T1000 (cell line): ENCODE measurements at places on chromosomes 7 and 10.

DNA sequence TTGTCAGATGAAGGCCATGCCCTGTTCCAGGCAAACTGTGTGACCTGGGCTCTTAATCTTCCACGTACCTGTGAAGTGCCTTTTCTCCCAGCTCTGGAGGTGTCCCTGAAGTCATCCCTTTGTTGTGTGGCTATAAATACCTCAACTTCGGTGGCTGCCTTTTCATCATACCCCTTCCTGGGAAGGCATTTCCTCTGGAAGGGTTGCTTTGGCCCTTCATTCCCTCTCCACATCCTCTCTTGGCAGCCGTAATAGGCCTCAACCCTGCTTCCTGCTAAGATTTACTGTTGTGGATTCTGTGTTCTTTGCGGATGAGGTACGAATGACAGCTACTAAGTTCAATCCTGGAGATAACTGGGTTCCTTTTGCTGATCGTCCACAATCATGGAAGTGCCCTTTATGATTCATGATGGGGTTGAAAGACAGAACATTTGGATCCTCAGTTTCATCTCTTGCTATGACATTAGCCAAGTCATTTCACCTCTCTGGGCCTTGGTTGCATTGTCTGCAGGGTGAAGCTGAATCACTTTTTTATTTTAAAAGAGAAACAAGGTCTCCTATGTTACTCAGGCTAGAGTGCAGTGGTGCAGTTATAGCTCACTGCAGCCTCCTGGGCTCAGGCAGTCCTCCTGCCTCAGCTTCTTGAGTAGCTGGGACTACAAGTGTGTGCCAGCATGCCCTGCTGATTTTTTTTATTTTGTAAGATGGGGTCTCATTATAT lies 23.6 kb downstream of the FKBP6 start:
- DNase-seq: no peak

DNA sequence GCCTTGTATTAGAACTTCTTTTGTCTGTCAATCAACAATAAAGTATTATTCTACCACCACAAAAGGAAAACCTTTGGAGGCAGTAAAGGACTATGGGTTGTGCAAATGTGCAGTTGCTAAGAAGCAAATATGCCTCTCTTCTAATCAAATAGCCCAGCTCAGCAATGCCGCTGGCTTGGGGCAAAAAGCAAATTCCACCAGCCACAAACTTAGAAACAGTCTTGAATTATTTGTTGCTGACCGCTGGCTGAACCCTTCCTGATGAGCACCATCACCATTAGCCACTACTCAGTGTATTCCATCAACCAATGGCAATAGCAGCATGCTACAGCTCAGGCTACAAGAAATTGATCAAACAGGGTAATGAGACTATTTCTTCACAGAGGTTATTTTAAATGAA lies 51.0 kb downstream of the SKAP2 start:
- no peak for DNase-seq

DNA sequence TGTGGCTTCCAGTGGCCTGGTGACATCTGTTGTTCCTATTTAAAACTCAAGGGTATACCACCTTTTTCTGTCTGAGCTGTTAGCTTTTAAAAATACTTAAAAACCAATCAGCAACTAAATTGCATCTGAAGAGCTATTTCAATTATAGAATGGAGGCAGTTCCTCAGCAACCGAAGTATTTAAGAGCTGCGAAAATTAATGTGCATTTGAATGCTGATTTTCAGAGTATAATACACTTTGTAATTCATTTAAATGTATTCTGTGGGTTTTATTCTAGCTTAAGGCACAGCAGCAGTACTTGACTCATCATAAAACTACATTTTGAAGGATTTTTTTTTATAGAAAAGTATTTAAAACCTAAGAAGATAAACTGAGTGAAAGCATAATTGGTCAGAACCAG lies 404.9 kb upstream of the PRKCQ start:
- no peak for DNase-seq

DNA sequence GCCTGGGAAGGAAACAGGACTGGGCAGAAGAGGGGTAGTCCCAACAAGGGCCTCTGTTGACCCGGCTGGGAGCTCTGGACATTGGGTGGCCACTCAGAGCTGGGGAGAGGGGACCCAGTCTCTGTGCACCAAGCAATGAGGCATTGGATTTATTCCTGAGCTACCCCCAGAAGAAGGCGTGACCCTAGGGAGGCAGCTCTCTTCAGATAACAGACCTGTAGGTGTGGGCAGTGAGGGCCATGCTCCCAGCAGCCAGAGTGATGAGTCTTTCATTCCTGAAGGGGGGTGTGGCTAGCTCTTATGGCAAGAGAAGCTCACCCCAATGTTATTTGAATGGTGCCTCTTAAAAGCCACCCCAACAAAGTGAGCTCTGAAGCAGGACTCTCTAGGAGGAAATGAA lies 20.4 kb downstream of the TEX36 start:
- no peak for DNase-seq

- DNase-seq: no peak
These were observed 433.9 kb downstream of the GLRX3 start for GRCh38 chr10:130570074-130570473.

DNA sequence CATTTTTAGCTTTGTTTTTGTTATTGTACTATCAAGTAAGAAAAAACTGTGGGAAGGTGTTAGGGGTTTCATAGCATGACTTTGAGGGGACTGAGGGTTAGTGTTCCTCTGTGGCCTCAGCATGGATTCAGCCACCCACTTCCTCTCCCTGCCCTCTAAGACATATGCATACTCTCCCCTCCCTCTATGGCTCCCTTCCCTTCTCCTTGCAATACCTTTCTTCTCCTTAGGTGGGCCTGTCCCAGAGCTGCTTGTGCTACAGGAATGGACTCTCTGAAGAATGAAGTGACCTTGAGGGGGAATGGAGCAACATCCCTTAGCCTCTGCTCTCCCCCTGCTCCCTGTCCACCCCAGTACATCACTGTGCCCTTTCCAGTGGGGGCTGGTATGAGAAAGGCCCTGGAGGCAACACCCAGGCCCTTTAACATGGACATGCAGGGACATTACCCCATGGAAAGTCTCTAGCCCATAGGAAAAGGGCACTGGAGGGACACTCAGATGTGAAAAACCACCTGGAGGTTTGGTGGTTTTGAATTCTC lies 22.4 kb downstream of the CDH23 start:
- no peak for DNase-seq

DNA sequence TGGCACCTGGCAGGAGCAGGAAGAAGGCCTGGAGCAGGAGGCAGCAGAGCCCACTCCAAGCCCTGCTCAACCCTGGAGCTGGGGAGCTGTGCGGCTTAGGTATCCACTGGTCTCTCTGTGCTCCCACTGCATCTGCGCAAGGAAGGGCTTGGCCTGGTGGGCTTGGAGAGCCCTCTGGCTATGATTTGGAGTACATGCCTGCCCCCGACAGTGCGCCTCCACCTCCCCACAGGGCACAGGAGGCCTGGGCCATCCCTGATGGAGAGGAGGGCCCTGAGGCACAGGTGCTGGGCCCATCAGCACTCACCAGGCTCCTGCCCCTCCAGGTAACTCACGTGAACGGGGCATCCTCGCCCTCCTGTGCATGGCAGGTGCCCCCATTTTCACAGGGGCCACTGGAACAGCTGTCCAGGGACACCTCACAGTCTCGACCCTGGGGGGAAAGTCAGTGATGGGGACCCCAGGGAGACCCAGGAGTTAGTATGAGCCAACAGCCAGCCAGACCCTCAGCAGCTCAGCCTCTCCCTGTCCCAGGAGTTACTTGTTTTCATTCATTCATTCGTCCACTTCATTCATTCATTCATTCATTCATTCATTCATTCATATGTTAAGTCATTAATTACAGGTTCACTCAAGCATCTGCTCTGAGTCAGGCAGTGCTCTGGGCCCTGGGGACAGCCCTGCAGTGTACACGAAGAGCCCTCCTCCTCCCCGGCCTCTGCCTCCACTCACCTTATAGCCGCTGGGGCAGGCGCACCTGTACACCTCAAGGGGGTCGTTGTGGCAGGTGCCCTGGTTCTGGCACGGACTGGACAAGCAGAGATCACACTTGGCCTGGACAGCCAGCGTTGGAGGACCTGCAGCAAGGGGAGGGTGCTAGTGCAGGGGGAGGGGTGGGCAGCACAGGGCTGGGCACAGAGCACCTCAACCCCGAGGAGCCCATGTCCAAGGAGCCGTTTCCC lies 167.2 kb downstream of the SLIT1 start:
- no peak for DNase-seq

GRCh38 chr10:26468700-26469099 lies 30.6 kb downstream of the APBB1IP start:
- DNase-seq: no peak

GRCh38 chr7:155676052-155676451 lies 31.6 kb downstream of the RBM33 start:
- DNase-seq: no peak

DNA sequence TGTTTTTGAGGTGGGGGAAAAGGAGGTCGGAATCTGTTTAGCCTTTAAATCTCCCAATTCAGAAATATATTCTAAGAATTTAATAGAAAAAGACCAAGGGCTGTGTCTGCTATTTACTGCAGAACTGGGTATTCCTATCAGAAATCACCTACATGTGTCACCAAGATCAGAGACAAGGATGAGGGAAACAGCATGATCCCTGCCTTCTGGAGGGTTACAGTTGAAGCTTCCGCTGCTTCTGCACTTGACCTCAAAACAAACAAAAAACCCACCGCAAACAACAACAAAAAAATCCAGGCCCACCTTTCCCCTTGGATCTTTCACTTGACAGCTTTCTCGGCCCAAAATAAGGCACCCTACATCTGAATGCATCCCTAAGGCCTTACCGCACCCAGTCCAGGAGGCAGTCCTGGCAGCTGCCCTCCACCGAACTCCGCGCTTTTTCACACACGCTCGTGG lies 750 bp upstream of the CDK14 start:
- no peak for DNase-seq

GRCh38 chr10:77494327-77494726 lies 143.3 kb downstream of the KCNMA1 start:
- peak; percentile 36 for DNase-seq

- DNase-seq: no peak
These were observed 17.1 kb upstream of the ING3 start for GRCh38 chr7:120933475-120933874.

DNA sequence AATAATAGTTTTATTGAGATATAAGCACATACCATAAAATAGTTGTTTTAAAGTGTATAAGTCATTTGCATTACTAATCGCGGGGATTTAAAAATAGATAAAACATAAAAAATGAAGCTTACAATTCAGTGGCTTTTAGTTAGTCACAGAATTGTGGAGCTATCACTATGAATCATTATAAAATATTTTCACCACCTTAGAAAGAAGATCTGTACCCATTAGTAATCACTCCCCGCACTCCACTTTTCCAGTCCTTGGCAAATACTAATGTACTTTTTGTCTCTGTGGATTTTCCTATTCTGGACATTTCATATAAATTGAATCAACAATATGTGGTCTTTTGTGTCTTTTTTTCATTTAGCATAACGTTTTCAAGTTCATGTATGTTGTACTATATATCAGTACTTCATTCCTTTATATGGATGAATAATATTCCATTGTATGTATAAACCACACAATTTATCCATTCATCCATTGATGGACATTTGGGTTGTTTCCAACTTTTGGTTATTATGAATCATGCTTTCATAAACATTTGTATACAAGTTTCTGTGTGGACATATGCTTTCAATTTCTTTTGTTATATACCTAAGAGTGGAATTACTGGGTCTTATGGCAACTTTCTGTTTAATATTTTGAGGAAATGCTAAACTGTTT lies 162.5 kb downstream of the MAGI2 start:
- no peak for DNase-seq

- no peak for DNase-seq
These were observed 15.4 kb downstream of the BBIP1 start for GRCh38 chr10:110903280-110904278.

GRCh38 chr7:129875745-129876411 lies 76.9 kb downstream of the UBE2H start:
- DNase-seq: no peak

DNA sequence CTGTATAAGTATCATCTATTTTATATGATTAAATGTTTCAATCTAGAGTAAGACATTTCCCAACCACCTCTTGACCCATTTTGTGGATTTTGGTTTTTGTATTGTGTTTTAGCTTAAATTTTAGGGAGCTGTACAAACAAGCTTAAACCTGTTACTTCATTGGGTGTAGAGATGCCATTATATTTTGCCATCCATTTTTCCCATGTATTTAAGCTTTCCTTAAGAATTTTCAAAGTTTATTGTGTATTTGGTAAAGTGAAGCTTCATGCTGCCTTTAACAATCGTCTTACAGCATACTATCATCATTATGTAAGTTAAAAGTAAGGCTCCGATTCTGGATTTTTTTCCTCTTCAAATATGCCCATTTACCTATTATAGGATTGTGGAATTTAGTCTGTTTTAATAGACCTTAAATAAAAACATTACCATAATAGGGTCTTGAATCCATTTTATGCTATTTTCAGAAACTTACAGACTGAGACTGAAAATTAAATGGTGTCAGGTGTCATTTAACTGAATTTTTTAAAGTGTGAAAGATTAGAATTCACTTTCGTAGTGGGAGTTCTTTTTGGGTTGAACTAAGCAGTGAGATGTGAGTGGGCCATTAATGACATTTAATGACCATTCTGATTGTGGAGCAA lies 2.2 kb downstream of the KMT2E start:
- DNase-seq: no peak

- no peak for DNase-seq
These were observed 643.2 kb downstream of the LRMDA start for GRCh38 chr10:76074659-76075058.
